ENCODE measurements at places on chromosomes 2 and 18.

GRCh38 chr2:47065343-47065742, 89.8 kb downstream of the STPG4 start:
- no peak for DNase-seq

DNA sequence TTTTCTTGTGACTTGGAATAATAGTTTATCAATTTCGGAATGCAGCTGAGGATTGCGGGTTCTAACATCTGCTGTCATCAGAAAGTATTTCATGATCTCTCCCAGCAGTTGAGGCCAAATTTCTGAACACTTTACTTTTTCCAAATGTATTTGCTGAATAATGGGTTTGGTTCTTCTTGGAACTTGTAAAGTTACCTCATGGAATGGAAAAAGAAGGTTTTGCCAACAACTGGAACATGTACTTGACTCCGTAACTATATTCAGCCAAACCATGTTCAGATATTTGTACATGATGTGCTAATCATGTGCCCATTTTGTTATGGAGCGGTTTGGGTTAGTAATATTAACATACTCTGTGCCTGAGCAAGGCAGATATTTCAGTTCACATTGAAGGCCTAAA, 119.6 kb downstream of the LCLAT1 start:
- DNase-seq, result no peak

DNA sequence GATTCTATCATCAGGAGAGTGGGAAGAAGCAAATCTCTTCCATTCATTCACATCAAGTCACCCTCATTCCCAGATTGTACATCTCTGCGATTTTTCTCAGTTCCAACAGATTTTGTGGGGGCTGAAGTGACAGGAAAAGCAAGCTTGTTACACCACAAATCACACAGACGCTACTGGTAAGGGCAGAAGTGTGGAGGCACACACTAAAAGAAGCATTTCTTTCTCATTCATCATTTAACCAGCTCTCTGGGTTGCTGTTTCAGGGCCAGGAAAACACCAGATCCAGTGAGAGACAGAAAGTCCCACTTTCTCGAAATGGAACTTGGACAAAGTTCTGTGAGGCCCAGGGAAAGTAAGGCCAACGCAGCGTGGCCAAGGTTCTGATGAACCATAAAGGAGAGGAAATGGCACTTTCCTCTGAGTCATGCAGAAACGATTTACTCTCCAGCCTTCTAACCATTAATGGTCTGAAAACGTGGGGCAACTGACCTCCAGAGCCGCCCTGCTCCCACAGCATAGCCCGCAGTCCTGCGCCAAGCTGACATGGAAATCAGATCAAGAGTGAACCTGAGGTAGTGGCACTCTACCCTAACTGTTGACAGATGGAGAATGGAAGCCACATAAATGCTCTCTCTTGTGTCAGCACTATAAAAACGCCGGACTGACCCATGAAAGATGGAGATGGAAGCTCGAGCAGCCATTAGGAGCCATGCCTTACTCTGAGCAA, 191.0 kb downstream of the C1D start:
- DNase-seq, result no peak

- DNase-seq, result no peak
Measured at GRCh38 chr2:111982822-111983221, 72.2 kb upstream of the TMEM87B start.

DNA sequence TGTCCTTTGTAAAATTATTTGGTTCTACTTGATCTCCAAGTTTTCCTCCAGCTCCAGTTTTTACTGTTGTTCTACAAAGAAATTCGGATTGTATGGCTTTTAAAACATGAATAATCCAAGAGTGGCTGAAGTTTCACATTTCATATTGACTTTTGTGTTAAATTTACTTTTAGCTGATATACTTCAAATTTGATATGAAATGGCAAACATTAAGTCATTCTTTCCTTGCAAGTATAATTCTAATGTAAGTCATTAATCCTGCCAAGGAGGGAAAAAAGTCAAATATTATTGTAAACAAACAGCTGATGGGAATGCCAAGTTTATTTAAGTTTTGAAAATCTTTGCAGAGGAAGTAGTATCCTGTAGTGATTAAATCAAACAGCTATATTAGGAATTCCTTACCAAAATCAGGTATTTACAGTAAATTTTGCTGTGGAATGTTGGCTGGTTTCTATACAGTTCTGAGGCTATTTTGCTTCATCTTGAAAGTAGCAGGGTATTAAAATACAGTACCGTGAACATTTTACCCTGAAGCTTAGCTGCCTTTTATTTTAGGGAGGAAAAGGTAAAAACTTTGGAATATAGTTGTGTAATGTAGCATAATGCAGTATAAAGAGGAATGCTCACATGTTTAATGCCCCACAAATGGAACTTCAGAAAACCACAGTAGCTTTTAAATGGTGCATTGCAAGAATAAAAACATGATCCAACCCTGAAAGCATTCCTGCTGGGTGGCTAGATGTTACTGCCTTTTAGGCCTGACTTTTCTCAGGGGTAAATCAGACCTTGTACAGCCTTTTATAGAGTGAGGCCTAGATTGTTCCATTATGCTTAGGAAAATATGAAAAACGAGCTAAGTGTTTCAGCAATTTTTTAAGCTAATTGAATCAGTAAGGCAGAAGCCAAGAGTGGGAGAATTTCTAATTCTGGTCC, 62.7 kb upstream of the NT5C1B start:
- no peak for DNase-seq

DNA sequence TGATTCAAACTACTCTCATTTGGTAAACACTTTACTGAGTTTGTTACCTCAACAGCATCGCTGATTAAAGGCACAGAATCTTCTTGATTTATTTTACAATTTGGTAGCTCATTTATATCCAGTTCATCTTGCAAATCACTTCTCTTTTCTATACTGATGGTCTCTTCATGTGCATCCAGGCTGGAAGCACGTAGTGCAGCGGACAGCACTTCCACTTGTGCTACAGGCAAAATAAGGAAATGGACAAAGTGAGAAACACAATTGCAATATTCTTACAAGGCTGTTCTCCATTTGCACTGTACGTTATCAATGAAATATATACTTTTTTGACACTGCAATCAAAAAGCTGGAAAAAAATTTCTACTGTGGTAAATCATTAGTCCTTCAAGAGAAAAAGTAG, 51.0 kb downstream of the PPP4R1 start:
- no peak for DNase-seq

- DNase-seq, result no peak
Measured at GRCh38 chr18:73714466-73714865, 433.2 kb downstream of the FBXO15 start.

GRCh38 chr2:117760916-117761315, 53.6 kb upstream of the DDX18 start:
- DNase-seq, result no peak

DNA sequence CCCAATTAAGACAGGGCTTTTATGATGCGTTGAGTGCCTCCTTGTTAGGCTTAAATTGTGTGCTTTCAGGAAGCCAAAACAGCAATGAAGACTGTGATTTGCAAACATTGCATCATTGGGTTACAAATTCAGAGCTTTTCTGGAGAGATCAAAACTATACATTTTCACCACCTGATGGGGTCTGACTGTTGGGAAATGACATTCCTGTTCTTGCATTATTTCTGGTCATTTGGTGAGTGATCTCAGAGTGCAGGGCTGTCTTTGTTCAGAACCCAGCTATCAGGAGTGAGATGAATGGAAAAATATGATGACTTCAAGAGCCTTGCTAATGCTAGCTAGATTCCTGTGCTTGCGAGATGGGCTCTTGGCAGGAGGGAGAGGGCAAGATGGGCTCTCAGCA, 39.1 kb downstream of the SH3RF3 start:
- DNase-seq, result no peak

- no peak for DNase-seq
Measured at GRCh38 chr2:227134591-227134990, 29.4 kb downstream of the COL4A4 start.

DNA sequence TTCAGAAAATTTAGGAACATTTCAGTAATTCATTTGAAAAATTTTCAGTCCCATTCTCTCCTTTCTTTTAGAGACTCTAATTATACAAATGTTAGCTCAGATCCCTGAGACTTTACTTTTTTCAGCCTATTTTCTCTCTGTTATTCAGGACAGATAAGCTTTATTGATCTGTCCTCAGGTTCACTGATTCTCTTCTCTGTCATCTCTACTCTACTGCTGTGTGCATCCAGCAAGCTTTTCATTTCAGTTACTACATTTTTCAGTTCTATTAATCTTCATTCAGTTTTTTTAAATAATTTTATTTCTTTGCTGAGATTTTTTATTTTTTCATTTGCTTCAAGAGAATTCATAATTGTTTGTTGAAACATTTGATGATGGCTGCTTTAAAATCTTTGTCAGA, 22.1 kb upstream of the PIK3C3 start:
- no peak for DNase-seq

Measured in sciatic nerve (tissue), 2 donors.